T-helper 1 cell treated with Interleukin-12 subunit alpha and Interleukin-12 subunit beta and Interleukin-4 antibody, amounts not matched to agents 30 ng/mL and 1 ng/mL, for 36 hours (primary cell): ENCODE measurements at places on chromosomes 11 and 22. TPM values are rescaled to one million over a fixed set of nuclear protein-coding genes. Genes with fewer than 3 reads are reported as not detected.

Gene IGHMBP2
- 28.7 and 32.0 TPM in 2 replicates for total RNA-seq

Gene GRIA4
- total RNA-seq = not detected in 2 replicates

Gene AIFM3
- total RNA-seq = 0.51 TPM in 1 of 2 replicates, not detected in the other

Gene SPA17
- total RNA-seq = 1.8 and 3.4 TPM in 2 replicates

Gene NRXN2
- 0.71 and 1.3 TPM in 2 replicates for total RNA-seq

Gene H19
- total RNA-seq = 0.41 TPM in 1 of 2 replicates, not detected in the other

Gene ANAPC15
- 46.0 and 53.8 TPM in 2 replicates for total RNA-seq

Gene SMTNL1
- not detected in 2 replicates for total RNA-seq
